ENCODE measurements at places on chromosomes 3 and 15. TPM values are rescaled to one million over a fixed set of nuclear protein-coding genes. Genes with fewer than 3 reads are reported as not detected.

- H3K4me1 ChIP-seq: no peaks in the 10 kb centered on the region
- H3K27ac ChIP-seq: no peak overlapping the region
- no peak for DNase-seq
- H3K4me3 ChIP-seq: no peak overlapping the region
Measured at GRCh38 chr3:186810336-186810996, 4.2 kb upstream of the RFC4 start.

GRCh38 chr15:24659622-24660021, 16.0 kb upstream of the NPAP1 start:
- no peaks in the 10 kb centered on the region for H3K36me3 ChIP-seq
- H3K4me1 ChIP-seq: no peaks in the 10 kb centered on the region
- DNase-seq: no peak
- H3K4me3 ChIP-seq: no peak overlapping the region
- no peaks in the 10 kb centered on the region for H3K27me3 ChIP-seq

GRCh38 chr3:158420654-158421396, 150.2 kb upstream of the MLF1 start:
- H3K36me3 ChIP-seq: no peaks in the 10 kb centered on the region
- H3K27me3 ChIP-seq: no peaks in the 10 kb centered on the region
- DNase-seq: no peak

- no peaks in the 10 kb centered on the region for H3K4me1 ChIP-seq
- no peaks in the 10 kb centered on the region for H3K27me3 ChIP-seq
- H3K4me3 ChIP-seq: no peak overlapping the region
Measured at GRCh38 chr3:13207578-13207922, 134.3 kb upstream of the IQSEC1 start.

DNA sequence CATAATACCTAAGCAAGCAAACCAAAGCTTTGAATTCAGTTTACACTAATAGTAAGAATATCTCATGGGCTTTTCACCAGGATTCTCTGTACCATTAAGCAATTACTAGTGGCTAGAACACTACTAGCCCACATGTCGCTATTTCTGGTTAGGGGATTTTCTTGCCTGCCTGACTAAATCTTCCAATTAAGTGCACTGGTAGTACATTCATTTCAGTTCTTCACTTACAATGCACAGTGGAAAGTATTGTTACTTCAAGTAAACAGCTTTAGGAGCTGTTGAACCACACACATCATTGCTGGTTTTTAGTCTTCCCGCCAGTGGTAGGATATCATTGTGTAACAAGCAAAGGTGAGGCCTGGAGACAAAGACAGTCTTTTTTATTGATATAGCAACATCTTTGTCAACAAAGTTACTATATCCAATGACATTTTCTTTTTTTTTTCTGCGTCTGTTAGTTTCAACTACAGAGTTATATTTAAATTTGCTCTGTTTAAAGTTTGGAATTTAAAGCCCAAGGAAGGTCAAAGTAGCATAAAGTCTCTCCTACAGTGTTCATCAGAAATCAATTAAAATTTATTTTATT, 826.8 kb upstream of the NR2F2 start:
- H3K27me3 ChIP-seq: no peaks in the 10 kb centered on the region
- no peak overlapping the region for H3K4me3 ChIP-seq
- no peak for DNase-seq
- H3K4me1 ChIP-seq: no peaks in the 10 kb centered on the region
- H3K27ac ChIP-seq: no peak overlapping the region

- DNase-seq: no peak
- no peaks in the 10 kb centered on the region for H3K4me1 ChIP-seq
- H3K4me3 ChIP-seq: no peak overlapping the region
- no peaks in the 10 kb centered on the region for H3K36me3 ChIP-seq
- H3K27me3 ChIP-seq: no peaks in the 10 kb centered on the region
Measured at GRCh38 chr3:156161172-156161571, 40.8 kb downstream of the KCNAB1 start.

DNA sequence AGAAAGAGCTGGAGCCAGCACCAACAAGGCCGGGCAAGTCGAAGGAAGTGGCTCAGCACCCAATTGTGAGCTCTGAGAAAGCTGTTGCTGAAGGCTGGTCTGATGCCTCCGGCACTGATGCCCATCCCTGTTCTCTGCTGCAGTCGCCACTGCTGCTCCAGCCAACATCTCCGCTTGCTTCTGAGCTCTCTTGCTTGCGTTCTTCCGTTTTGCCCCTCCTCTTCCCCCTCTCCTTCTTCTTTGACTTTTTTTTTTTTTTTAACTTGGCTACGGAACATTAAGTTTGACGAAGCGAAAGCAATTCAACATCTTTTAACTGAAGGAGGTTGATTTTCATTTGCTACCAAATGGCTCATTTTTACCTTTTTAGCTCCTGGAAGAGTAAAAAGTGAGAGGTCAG, 442.9 kb downstream of the MCTP2 start:
- DNase-seq: no peak

DNA sequence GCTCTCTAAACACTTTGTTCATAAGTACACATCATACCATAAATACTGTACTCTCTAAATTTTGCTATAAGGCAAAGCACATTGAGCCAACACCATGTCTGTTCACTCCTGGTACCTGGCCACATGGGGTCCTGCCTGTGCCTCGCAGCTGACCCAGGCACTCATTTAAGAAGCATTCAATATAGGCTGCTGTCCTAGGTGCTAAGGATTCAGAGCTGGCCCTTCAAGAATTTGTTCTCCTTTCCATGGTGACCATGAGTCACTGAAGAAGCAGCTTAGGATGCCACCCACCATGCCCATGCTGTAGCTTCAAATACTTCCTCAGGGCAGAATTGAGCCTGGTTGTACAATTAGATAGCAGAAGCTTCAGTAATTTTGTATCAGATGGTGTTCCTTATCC, 119.2 kb upstream of the ZBED2 start:
- no peaks in the 10 kb centered on the region for H3K4me1 ChIP-seq
- H3K36me3 ChIP-seq: no peaks in the 10 kb centered on the region
- no peaks in the 10 kb centered on the region for H3K27me3 ChIP-seq
- DNase-seq: no peak

GRCh38 chr15:80698676-80699075, 3.6 kb downstream of the ABHD17C start:
- peaks cover 3% of the 10 kb centered on the region for H3K4me1 ChIP-seq
- no peak for DNase-seq
- H3K4me3 ChIP-seq: no peak overlapping the region
- H3K36me3 ChIP-seq: no peaks in the 10 kb centered on the region

DNA sequence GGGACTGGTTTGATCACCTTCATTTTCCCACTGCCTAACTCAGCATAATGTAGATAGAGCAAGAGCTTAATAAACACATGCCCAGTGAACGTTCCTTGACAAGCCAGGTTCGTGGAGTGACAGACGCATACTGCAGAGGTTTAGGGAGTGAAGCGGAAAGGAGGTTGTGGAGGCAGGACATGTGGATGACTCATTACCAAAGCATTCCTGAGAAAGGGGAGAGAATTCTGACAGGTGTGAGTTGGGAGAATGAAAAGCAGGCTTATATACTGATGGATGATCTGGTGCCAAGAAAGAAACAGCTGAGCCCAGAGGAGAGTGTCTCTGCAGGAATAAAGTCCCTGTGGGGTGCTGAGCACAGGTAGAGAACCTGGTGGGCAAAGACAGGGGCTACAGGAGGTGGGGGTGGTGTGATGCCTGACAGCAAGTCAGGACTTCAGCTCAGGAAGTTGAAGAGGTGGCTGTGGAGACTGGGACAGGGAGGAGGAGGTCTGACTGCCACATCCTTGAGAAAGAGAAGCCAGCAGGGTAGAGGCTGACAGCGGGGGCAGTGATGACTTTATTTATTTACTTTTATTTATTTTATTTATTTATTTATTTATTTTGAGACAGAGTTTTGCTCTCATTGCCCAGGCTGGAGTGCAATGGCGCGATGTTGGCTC, 2.4 kb upstream of the RPL29 start:
- no peaks in the 10 kb centered on the region for H3K36me3 ChIP-seq
- H3K4me1 ChIP-seq: no peaks in the 10 kb centered on the region
- DNase-seq: no peak
- no peak overlapping the region for H3K4me3 ChIP-seq

Gene RBP2
- 315 TPM for total RNA-seq

Gene SCAANT1
- total RNA-seq: not detected

Gene DIS3L
- total RNA-seq: 38.4 TPM

Gene IGSF10
- 0.70 TPM for total RNA-seq
